ENCODE measurements at places on chromosomes 16 and 17.
A peak's percentile ranks its signal among the peaks of the same experiment; 100 is the strongest.

DNA sequence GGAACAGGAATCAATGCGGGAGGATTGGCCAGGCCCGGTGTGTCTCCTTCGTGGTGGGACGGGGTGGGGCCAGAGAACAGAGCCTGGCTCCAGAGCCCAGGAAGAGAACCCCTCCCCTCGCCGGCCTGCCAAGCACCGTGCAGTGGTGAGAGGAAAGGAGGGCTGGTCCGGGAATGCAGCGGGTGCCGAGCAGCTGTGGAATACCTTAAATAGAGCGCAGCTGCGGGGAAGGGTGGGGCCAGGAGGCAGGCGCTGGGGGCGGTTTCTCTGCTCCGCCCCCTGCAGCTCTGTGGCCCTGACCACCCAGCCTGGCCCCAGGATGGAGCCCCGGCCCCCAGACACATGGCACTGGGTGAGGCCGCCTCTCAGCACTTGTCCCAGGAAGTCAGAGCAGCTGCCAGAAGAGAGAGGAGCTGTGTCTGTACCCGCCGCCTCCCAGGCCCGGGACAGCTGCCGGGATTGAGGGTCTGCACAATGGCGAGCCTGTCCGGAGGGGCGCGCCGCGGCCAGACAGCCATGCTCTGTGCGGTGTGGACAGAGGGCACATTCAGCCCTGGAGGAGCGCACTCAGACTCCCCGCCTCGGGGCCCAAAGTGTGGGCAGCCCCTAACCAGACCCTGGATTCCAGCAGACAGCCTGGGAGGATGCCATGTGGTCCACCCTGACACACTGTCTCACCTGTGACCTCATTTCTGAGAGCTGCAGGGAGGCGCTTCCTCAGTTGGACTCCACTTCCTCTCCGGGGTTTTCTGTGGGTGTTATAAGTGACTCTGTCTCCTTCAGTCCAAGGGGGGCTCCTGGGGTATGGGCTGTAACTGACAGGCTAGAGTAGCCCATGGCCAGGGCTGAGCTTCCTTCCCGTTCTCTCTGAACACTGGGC is 268.8 kb downstream of the SEC14L1 start:
- no peak for DNase-seq

- peak; percentile 53 for DNase-seq
These were observed 29.4 kb downstream of the COG7 start for GRCh38 chr16:23423496-23424049.

- peak; percentile 93 for DNase-seq
These were observed at the start of gene MAF for GRCh38 chr16:79600638-79601091. Gene MAF, minus strand, starts transcription at chr16:79600737. Its CDS starts 835 bp downstream, at chr16:79599902.

DNA sequence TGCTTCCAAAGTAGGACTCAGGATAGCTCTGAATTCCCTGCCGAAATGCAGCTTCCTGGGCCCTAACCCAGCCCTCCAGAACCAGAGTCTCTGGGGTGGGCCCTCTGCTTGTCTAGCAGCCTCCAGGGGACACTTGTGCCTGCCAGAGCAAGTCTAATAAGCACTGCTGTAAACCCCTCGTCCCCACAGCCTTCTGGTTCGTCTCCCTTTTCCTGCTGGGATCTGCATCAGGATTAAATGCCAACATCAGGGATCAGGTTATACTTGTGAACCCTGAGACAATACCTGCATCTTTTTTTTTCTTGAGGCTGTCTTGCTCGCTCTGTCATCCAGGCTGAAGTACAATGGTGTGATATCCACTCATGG is 282.0 kb downstream of the SEC14L1 start:
- no peak for DNase-seq

DNA sequence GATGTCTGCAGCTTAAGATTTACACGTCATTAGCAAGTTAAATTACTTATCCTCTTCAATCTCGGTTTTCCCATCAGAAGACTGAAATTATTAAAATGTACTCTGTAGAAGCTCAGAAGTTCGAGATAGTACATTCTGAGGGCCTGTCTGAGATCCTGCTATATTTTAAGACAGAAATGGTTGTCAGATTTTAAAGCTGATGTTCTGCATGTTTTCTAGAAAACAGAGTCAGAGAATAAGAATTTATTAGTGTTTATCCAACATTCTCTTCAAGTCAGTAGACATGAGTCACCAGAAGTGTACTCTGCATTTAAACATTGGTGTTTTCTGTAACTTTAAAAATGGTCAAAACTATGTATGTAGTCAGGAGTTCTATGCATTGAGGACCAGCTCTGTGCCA is 155.2 kb upstream of the MYOCD start:
- no peak for DNase-seq

- DNase-seq: no peak
These were observed 1049.4 kb upstream of the EEF2KMT start for GRCh38 chr16:6146874-6147425.

DNA sequence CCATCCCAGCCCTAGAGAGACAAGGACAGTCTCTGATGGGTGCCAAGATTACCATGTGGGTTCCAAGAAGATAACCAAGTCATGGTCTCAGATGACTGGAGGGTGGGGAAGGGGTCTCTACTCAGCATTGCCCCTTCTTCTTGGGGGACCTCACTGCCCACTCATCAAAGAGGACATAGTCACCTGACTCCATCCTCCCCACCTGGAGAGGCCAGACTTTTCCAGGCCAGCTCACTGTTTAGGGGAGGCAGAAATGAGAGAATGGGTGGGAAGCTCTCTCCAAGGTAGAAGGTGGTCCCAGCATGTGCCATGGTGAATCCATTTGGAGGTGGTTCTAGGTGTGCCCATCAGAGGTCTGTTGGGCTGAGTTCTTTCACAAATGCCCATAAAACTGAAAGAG is 20.7 kb upstream of the IL21R start:
- no peak for DNase-seq

DNA sequence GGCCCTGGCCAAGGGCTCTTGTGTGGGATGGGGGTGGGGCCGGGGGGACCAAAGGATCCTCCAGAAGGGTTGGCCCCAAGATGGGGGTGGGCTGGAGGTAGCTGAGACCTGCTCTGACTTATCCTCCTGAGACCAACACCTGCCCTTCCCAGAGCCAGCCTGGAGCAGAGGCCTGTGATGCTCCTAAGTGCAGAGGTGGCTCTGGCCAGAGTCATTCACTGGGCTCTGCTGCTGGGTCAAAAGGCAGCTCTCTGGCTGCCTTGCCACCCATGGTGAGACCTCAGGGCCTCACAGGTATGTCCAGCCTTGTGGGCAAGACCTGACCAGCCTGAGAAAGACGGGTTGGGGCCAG is 393 bp downstream of the SERPINF2 start:
- no peak for DNase-seq

GRCh38 chr17:59328601-59329000 is 2.9 kb upstream of the YPEL2 start:
- no peak for DNase-seq

DNA sequence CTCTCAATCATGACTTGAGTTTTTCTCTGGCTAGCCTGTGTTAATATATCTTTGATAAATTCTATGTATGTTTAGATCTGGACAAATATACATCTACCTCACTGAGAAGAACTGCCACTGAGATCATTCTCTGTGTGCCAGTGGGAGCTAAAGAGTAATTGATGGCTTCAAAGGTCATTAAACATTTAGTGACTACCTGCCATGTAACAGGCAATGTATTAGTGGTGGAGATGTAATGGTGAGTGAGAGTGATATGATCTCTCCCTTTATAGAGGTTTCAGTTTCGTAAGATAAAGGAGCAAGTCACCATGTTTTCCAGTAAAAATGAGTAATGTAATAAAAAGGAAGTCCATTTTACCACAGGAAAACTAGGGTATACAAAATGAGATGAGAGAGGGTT is 235.8 kb upstream of the CDH8 start:
- DNase-seq: no peak

DNA sequence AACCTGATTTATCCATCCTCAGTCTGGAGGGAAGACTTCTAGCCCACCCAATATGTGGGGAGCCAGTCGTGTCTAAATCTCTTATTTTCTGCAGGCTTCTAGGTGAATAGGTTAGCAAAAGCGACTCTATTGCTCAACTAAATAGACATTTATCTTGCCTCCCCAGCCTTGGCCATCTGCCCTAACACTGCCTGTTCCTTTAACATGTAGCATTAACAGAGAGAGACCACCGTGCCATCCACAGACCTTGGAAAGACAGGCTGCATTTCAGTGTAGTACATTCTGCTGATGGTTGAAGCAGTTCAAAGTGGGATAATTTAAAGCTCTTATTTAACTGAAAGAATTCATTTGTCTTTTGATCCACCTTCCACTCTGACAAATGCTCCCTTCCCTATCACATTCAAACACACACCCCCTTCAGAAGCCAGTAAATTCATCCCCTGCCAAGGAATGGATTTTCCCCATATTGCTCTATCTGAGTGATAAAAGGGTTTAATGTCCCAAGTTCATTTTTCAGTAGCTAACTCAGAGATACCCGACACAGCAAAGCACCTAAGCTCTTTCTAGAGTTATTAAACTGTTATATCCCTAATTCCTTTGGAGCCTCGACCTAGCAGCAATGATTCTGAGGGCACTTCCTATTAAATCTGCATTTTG is 58.1 kb upstream of the COX10 start:
- no peak for DNase-seq

GRCh38 chr17:31224366-31224765 is 72.7 kb downstream of the OMG start:
- DNase-seq: no peak

- no peak for DNase-seq
These were observed 521 bp upstream of the G6PC3 start for GRCh38 chr17:44069974-44070454.

- no peak for DNase-seq
These were observed 23.4 kb downstream of the NUP85 start for GRCh38 chr17:75228847-75229246.

DNA sequence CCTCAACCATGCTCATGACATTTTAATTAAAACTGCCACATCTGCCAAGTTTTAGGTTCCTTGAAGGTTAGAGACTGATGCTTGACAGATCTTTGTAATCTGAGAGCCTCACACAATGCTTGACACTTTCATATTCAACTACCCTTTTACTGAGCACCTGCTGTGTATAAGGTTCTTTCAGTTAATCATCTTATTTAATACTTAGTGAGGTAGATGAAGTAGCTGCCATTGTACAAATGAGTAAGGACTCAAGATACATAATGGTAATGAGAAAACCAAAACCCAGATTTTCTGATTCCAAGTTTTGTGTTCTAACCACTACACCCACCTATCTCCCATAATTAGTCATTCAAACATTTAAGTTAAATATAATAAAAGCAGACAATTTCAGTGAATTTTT is 35.4 kb upstream of the ARL6IP1 start:
- no peak for DNase-seq

GRCh38 chr17:47102914-47103313 is 86.2 kb downstream of the CDC27 start:
- DNase-seq: no peak

DNA sequence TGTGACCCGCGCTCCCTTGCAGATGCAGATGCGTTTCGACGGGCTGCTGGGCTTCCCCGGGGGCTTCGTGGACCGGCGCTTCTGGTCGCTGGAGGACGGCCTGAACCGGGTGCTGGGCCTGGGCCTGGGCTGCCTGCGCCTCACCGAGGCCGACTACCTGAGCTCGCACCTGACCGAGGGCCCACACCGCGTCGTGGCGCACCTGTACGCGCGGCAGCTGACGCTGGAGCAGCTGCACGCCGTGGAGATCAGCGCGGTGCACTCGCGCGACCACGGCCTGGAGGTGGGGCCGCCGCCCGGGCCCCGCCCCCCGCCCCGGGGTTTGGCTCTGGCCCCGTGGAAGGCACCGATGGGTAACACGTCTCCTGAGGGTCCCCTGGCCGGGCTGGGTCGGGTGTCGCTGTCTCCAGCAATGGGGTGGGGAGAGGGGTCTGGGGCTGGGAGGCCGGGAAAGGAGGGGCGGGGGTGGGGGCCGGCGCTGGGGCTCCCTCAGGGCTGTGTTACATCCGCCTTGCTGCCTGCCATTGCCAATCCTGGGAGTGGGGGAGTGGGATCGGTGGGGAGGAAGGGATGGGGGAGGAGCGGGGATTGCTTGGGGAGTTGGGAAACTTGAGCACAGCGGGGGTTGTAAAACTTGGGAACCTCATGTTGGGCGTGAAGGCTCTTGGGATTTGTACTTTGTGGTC is 737 bp downstream of the NUDT16L1 start:
- DNase-seq: peak; percentile 10

GRCh38 chr16:87380403-87380802 is 3.2 kb downstream of the FBXO31 start:
- no peak for DNase-seq

- no peak for DNase-seq
These were observed 77.4 kb downstream of the SKAP1 start for GRCh38 chr17:48352630-48353029.

GRCh38 chr16:1831186-1832075 is 4.4 kb downstream of the FAHD1 start:
- no peak for DNase-seq

- no peak for DNase-seq
These were observed 843 bp downstream of the ZNF174 start for GRCh38 chr16:3401719-3402397.

GRCh38 chr17:44915862-44916780 is 821 bp upstream of the GFAP start:
- no peak for DNase-seq

DNA sequence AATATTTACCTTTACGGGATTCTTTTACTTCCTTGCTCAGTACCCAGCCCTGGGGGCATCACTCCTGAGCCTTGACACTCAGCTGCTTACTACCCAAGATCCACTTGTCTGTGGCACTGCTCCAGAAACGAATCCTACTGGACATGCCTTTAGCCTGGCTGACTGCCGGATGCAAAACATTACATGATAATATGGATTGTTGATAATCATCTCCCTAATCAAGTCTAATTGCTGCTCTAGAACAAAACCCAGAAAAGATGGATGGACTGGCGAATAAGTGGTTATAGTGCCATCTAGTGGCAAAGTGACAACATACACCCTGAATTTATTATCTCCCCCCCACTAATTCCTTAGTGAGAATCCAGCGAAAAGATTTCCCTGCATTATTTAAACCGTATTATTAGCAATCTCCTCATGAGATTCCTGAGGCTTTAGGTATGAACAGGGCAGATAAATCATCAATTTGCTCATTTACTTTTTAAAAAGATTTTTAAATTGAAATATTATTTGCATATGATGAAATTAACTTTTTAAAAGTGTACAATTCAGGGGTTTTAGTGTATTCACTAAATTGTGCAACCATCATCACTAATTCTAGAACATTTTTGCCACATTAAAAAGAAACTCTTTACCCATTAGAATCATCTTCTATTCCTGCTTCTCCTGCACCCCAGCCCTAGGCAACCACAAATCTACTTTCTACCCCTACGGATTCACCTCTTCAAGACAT is 61.6 kb downstream of the RGS9 start:
- peak; percentile 91 for DNase-seq

- no peak for DNase-seq
These were observed 114.4 kb downstream of the ASIC2 start for GRCh38 chr17:33178681-33179080.

- DNase-seq: peak; percentile 10
These were observed 33.7 kb downstream of the NOL11 start for GRCh38 chr17:67751101-67752074.

- no peak for DNase-seq
These were observed 171.2 kb upstream of the SDK2 start for GRCh38 chr17:73815474-73815873.

- no peak for DNase-seq
These were observed 17.7 kb upstream of the SMURF2 start for GRCh38 chr17:64679710-64680216.

- peak; percentile 3 for DNase-seq
These were observed 540.4 kb upstream of the CDH11 start for GRCh38 chr16:65662256-65662655.

All from NCI-H1105 treated with DMSO at 0.1 percent for 48 hours (cell line).